Activated CD4-positive, alpha-beta T cell treated with anti-CD3 and anti-CD28 coated beads, Interleukin-2, Interleukin-6, amounts not matched to agents 100 ng/mL and 50 ng/mL, durations not matched to agents 16 hours and 8 hours (primary cell): ENCODE measurements at places on chromosomes 5 and 9.

GRCh38 chr5:28215091-28215490 is 1176.7 kb upstream of the CDH9 start:
- no peak for DNase-seq

DNA sequence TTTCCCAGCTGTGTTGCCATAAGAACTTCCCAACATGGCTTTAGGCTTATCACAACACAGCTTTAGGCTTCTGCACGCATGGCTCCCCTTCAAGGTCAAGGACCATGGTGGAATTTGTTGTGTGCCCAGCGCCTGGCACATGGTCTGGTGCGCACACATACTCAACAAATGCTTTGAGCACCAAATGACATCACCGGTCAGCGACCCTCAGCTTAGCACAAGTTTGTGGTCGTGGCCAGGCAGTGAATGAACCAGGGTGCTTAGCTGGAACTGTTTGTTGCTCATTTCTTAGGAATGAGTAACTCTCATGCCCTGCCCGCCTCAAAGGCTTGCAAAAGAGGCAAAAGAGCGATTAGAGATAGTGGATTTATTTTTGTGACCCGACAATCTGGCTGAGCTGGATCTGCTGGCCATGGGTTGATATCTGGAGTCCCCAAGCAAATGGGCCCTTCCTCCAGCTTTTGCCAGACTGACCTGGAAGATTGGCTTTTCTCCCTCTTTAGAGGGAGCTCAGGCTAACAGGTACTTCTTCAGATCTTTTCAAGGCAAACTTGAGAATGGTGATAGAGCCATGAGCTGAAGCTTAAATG is 58.9 kb downstream of the DAP start:
- DNase-seq: no peak

DNA sequence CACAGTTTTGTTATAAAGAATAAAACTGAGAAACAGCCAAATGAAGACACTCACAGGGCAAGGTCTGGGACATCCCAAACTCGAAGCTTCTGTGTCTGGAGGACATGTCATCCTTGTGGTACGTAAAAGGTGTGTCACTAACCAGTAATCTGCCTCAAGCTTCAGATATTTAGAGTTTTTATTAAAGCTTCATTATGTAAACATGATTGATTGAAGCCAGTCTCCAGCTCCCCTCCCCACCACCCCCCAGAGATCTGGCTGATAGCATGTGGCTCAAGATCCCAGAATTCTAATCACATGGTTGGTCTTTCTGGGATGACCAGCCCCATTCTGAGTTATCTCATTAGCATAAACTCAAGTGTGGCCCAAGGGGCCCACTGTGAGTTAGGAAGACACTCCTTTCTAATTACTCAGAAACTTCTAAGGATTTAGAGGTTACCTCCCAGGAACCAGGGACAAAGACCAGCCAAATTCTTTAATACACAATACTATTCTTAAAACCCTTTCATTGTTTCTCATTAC is 31.4 kb upstream of the ERAP1 start:
- DNase-seq: no peak

- no peak for DNase-seq
Observed at GRCh38 chr5:42090162-42090561, 165.1 kb downstream of the FBXO4 start.

- peak; percentile 47 for DNase-seq
Observed at GRCh38 chr5:77960863-77961396, 184.8 kb upstream of the TBCA start.

GRCh38 chr5:156589946-156590216 is 260.2 kb upstream of the PPP1R2B start:
- DNase-seq: no peak

- no peak for DNase-seq
Observed at GRCh38 chr9:79154806-79155205, 417.0 kb upstream of the TLE4 start.

DNA sequence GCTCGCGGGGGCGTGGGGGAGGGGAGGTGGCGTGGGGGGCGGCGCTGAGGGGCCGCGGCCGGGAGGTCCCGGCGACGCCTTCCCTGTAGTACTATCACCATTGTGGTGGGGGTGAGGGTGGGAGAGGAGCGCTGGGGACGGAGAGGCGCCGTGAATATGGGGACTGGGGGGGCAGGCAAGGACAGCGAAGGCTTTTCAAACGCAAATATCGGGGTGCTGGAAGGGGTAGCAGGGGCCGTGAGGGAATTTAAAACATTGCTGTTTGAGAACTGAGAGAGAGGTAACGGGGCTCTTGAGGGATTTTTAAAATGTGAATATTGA is 427 bp downstream of the RBM27 start:
- no peak for DNase-seq

DNA sequence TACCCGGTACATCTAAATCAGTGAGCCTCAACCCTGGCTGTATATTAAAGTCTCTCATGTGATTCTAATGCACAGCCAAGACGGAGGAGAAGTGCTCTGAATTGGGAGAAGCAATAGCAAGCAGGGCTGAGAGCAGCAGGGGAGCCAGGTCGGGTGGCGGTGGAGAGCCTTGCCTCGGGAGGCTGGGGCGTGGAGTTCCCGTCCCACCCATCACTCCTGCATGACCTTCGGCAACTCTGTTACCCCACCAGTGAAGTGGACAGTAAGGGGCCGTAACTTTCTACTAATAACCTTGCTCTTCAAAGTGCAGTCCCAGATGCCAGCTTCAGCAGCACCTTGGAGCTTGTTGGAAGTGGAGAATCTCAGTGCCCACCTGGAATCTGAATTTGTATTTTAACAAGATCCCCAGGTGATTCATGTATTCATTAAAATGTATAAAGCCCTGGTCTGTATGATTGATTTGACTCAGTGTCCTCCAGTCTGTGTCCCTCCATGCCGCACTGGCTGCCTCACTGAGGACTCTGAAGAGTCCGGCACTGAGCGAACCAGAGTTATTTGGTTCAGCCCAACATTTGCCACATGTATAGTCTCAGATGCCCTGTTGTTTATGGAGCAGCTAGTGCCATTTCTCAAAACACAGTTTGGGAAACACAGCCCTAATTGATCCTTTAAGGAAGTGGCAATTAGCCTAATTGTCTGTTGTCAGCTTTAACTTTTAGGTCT is 6.5 kb downstream of the ERGIC1 start:
- no peak for DNase-seq

GRCh38 chr5:174235221-174236011 is 189.9 kb downstream of the NSG2 start:
- no peak for DNase-seq

GRCh38 chr5:114418176-114419066 is 56.6 kb downstream of the KCNN2 start:
- no peak for DNase-seq

- DNase-seq: no peak
Observed at GRCh38 chr5:137708796-137709559, 26.9 kb downstream of the KLHL3 start.

GRCh38 chr5:151683986-151684588 is 2.6 kb downstream of the SPARC start:
- no peak for DNase-seq

- DNase-seq: peak; percentile 64
Observed at GRCh38 chr5:80246995-80247729, 8.7 kb downstream of the SERINC5 start.

DNA sequence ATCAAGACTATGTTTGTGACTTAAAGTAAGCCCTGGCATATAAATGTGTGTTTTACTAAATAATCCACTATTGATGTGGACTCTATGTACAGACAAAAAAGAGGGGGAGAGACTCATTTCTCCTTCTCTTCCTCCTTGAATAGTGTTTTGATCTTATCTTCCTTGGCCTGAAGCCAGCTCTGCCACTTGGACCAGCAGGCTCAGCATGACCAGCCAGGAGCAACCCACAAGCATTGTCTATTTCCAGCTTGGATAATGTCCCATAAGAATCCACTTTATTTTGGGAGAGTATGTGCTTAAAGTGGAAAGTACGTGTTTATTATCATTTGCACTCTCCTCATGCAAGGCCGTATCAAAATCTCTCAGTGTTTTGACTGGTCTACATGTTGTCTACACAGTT is 23.8 kb upstream of the SLC46A2 start:
- no peak for DNase-seq

DNA sequence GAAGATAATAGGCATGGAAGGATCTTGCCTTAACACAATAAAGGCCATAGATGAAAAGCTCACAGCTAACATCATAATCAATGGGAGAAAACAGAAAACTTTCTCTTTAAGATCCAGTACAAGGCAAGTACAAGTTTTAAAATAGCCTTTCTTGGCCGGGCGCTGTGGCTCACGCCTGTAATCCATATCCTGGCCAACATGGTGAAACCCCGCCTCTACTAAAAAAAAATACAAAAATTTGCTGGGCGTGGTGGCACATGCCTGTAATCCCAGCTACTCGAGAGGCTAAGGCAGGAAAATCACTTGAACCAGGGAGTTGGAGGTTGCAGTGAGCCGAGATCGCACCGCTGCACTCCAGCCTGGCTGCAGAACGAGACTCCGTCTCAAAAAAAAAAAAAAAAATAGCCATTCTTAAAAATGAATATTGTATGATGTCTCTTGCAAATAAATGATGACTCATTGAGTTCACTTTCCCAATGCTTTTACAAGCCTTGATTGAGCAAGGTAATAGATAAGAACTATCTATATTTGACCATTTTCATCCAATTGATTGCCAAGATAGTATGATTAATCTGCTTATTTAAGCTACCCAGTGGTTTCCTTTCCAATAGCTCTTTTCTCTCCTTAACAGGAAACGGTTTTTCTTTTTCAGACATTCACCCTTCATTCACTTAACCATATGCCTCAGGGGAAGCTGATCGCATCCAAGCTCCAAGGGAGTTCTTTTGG is 15.8 kb downstream of the CCDC152 start:
- DNase-seq: no peak

GRCh38 chr5:10607023-10607665 is 43.3 kb downstream of the ANKRD33B start:
- peak; percentile 42 for DNase-seq

DNA sequence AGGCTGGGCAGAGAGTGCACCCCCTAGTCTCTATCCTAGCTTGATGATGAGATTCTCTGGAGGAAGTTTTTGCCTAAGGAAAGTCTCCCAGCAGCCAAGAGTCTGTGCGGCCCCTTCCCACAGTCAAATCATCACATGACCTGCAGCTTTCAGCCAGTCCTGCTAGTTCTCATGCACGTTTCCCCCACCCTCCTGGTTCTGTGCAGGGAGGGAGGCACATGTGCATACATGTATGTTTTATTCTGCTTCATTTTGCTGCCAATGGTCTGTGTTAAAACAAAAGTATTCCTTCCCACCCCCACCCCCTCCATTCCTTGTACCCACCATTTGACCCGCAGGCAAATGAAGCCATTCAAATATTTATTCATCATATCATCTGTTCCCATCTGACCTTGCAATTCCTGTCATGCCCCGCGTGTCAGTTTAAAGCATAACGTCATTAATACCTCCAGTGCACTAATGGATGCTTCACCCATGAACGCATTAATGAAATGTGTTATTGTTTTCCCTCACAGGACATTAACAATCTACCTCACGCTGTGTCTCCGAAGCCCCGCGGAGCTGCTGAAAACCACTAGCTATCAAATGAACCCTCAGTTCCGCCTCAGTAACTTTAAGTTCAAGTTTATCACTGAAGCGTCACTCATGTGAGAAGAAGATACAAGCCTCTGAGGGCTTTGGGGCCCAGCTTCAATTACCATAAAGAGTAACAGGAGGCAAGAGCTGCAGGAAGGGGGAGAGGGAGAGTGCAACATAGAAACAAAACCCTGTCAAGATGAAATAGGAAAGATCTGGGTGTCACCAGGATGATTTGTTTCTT is 139.6 kb downstream of the RASEF start:
- DNase-seq: no peak

DNA sequence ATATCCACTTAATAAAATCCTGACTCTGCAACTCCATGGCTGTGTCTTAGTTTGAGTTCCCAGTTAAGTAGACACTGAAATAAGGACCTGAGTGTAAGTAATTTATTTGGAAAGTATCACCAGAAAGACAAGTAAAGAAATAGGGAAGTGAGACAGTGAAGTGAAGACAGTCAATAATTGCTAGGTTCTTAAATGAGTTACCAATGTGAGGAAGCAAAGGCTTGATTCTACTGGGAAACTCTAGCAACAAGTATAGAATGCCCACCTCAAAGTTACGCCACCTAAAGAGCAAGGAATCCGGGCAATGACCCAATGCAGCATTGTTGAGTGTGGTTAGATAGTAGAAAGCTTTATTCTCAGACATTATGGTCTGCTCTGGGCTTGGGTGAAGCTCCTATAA is 383.9 kb downstream of the TLR4 start:
- DNase-seq: no peak

DNA sequence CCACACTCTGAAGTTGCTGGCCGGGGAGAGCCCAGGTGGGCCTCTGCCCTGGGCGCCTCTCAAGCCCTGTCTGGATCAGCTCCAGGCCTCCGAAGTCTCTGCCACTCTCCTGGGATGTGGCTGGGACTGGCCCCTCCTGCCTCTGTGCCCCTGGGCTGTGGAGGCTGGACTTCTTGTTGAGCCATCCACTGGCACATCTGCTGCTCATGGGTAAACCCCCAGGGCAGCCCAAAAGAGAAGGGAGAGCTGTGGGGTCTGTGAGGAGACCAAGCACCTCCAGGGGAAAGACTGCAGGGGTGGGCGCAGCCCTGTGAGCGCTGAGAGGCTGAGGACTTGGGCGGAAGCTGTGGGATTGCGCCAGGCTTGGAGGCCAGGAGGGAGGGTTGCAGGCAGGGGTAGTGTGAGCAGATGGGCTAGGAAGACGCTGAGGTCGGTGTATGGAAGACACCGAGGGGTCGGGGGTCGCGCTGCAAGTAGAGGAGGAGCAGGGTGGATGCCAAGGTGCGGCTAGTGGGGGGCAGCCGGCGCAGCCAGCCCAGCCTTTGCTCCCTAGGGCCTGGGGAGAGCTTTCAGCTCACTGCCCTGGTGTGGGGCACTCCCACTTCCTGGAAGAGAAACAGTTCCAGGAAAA is 118.1 kb downstream of the WNK2 start:
- no peak for DNase-seq

GRCh38 chr5:61640179-61641021 is 308.3 kb downstream of the ZSWIM6 start:
- no peak for DNase-seq

DNA sequence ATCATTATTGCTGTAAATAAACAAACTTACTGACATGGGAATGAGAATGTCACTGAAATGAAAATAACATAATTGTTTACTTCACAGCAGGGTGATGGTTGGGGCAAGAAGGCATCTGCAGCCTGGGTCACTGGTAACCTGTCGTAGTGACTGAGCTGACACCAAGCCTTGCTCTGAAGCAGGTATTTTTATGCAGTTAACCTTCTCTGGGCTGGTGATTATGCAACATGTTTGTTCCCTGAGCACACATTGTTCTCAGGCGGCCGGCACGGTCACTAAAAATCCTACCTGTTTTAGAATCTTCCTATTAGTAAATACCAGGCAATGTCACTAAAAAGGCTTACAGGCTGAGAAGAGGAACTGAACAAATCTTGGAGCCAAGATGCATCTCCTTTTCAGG is 157.7 kb upstream of the NR3C1 start:
- no peak for DNase-seq
